ENCODE measurements at places on chromosomes 11 and 22. TPM values are rescaled to one million over a fixed set of nuclear protein-coding genes. Genes with fewer than 3 reads are reported as not detected.

CFAP300 gene
- total RNA-seq, result 2.0 TPM

POU2AF3 gene
- 0.41 TPM for total RNA-seq

F2 gene
- total RNA-seq, result not detected

ASPHD2 gene
- 14.3 TPM for total RNA-seq

OR8D4 gene
- not detected for total RNA-seq

FXYD6 gene
- total RNA-seq, result 69.3 TPM

NXPE2 gene
- 0.82 TPM for total RNA-seq

RFPL1 gene
- under 0.01 TPM for total RNA-seq

OR2AT4 gene
- not detected for total RNA-seq
